ENCODE measurements at places on chromosomes 16 and 17. TPM values are rescaled to one million over a fixed set of nuclear protein-coding genes. Genes with fewer than 3 reads are reported as not detected.

MYH1 gene
- not detected for total RNA-seq

SLFN12L gene
- not detected for total RNA-seq

NPIPA5 gene
- total RNA-seq = 1.2 TPM

HASPIN gene
- 5.0 TPM for total RNA-seq

CCL7 gene
- total RNA-seq = not detected

CLEC18B gene
- total RNA-seq = 2.1 TPM

RANBP10 gene
- 3.7 TPM for total RNA-seq

KRTAP4-12 gene
- not detected for total RNA-seq

ZNF652 gene
- total RNA-seq = 6.0 TPM

C16orf92 gene
- not detected for total RNA-seq

KRT20 gene
- total RNA-seq = not detected

VKORC1 gene
- 107 TPM for total RNA-seq

KCNH6 gene
- total RNA-seq = not detected

NPIPB13 gene
- not detected for total RNA-seq

CSH1 gene
- not detected for total RNA-seq

TMC5 gene
- not detected for total RNA-seq
